T47D (cell line): ENCODE measurements at places on chromosomes 5 and 9.

- no peak for DNase-seq
These were observed 163.9 kb upstream of the DAPK1 start for GRCh38 chr9:87333802-87334201.

DNA sequence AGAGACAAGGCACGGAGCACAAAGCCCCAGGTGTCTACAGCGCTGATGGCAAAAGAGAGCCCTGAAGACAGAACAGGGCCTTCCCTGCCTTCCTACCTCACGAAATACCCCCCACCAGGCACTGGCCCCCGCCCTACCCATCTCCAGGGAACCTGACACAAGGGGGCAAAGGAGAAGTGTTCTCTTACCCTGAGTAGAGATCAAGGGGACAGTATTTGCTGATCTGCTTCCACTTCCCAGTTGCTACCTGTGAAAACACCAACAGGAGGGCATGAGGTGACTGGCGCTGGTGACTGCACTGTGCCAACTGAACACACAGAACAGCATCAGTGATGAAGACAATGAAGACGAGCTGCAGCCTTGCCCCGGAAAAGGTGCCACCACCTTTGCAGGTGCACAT lies 27.4 kb downstream of the IPPK start:
- DNase-seq: no peak

GRCh38 chr9:93020771-93021670 lies 37.5 kb upstream of the SUSD3 start:
- no peak for DNase-seq

DNA sequence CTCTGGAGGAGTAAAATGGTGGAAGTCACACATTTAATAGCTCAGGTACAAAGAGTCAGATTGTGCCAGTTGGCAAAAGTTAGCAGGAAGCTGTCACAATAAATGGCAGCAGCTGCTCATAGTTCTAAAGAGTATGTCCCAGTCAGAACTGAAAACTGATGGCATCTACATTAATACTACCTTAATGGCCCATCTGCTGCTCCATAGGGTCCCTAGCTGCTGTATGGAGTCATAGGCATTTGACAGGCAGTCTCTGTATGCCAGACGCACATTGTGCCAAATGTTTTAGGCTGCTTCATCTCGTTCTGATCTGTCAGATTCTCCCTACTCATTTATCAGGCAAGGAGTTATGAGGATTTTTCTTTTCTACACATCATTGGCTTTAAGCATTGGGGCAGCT lies 515.8 kb upstream of the ARRDC3 start:
- DNase-seq: no peak

GRCh38 chr9:37976714-37977477 lies 73.0 kb upstream of the SLC25A51 start:
- no peak for DNase-seq

- DNase-seq: no peak
These were observed 3.5 kb downstream of the GZMK start for GRCh38 chr5:55027595-55027994.

DNA sequence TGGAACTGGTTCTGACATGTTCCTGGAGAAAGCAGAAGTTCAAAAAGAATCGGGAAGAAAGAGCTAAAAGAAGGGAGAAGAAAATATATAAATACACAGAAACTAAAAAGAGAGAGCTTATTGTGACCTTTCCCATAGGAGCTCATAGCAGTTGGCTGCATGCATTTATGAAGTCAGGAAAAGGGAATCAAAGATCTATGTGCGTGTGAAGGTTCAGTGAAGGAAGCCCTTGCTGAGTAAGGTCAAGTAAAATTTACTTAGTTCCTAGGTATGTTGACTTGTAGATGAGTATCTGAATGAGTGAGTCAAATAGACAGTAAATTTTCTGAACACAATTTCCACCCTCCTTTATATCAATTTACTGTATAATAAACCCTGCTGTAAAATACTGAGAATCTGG lies 632.5 kb downstream of the SLCO4C1 start:
- peak; percentile 49 for DNase-seq

DNA sequence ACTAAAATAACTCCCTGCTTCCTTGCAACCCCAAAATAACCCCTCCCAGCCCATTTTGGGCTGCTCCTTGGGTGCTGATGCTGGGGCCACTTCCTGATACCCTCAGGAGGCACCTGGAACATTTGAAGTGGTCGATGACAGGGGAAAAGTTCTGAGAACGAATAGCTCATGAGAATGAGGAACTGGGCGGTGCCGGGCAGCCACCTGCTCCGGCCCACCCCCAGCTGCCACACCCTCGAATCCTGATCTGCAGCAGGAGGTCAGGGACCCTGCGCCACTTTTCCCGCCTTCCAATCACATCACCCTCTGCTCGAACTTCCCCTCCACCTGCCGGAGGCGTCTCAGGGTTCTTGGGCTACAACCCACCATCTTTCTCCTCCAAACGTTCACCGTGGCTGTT lies 19.7 kb downstream of the HRH2 start:
- no peak for DNase-seq

DNA sequence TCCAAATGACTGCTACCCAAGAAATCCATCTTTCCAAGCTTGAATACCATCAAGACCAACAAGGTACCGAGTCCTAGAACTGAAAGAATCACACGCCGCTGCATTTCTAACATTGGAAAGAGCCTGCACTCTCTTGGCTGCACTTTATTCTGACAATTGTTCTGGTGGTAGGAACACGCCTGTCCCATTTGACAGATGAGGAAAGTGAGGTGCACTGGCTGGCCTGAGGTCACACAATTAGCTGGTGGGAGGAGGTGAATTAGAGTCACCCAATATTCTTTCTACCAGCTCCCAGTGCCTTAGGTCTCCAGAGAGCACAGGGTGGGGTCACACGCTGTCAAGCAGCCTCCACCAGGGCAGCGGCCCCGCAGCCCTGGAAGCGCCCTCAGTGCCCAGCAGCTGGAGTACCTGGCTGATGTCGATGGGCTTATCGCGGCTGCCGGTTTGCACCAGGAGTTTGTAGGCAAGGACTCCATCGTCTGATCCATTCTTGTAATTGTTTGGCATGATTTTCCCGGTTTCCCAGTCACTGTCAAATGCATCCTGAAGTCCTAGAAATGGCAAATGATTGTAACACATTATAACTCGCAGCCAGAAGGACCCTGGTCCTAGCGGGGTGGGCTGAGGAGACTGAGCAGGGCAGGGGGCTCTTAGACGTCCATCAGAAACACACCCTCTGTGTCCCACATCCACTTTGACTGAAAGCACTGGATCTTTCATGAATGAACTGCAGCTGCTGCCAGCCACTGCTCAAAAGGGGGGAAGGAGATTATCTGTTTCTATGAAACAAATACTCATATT lies 55.1 kb downstream of the PTCH1 start:
- no peak for DNase-seq

DNA sequence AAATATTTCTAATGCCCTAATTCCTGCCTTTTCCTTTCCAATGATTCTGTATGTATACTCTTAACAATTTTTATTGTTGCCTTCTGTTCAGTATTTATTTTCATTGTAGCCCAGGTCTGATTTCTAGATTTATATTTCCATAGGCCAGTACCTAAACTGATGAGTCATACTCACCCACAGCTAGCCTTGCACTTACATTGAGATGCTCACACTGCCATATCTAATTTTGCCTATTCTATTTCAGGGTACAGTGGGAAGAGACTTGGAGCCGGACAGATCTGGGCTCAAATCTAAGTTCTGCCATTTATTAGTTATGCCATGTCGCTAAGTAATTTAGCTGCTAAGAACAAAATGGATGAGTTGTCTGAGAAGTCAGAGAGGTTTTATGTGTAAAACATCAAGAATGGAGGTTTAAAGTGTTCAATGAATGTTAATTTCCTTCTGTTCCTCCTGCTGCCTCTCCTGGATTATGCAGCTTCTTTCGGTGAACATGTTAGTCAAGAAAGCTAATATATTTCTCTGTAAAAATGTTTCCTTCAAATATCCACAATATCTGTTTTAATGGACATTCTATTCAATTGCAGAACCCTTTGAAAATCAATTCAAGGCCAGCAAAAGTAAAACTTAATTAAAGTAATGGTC lies 62.3 kb upstream of the CDK5RAP2 start:
- no peak for DNase-seq

- no peak for DNase-seq
These were observed 32.1 kb upstream of the ALDH1A1 start for GRCh38 chr9:72984991-72985390.

GRCh38 chr5:116532762-116533525 lies 41.7 kb downstream of the SEMA6A start:
- no peak for DNase-seq

DNA sequence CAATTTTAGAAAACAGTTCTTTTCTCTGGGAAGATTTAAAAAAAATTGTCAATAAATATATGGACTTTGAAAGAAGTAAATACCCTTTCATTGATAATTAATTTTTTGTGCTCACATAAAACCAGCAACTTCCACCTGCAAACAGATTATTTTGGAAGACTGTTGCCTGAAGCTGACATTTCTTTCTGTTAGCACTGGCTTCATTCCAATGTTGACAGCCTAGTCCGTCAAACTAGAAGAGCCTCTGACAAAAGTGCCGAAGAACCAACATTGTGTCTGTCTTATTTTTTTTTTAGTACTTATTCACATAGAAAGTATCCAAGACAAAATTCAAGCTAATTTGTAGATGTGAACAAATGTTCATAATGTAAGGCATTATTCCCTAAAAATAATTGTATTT lies 108.6 kb upstream of the TMEM161B start:
- DNase-seq: peak; percentile 60

GRCh38 chr5:107864793-107865192 lies 194.1 kb upstream of the EFNA5 start:
- no peak for DNase-seq

- DNase-seq: no peak
These were observed 878 bp upstream of the HMCN2 start for GRCh38 chr9:130264414-130265350.

DNA sequence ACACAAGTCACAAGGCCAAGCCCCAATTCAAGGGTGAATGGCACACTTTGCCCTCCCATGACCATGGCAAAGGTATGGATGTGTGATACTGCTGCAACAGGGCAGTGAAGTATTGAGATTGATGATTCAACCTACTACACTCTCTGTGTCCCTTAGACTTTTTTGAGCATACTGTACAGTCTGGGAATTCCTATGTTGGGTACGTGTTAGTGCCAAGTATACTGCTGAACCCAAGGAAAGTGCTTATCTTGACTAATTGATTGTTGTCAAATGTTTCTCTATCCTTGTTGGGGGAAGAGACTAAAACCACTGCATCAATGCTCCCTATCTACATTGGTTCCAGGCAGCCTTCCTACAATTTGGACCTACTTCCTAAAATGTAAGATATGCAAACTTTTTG lies 93.7 kb downstream of the NDFIP1 start:
- no peak for DNase-seq

DNA sequence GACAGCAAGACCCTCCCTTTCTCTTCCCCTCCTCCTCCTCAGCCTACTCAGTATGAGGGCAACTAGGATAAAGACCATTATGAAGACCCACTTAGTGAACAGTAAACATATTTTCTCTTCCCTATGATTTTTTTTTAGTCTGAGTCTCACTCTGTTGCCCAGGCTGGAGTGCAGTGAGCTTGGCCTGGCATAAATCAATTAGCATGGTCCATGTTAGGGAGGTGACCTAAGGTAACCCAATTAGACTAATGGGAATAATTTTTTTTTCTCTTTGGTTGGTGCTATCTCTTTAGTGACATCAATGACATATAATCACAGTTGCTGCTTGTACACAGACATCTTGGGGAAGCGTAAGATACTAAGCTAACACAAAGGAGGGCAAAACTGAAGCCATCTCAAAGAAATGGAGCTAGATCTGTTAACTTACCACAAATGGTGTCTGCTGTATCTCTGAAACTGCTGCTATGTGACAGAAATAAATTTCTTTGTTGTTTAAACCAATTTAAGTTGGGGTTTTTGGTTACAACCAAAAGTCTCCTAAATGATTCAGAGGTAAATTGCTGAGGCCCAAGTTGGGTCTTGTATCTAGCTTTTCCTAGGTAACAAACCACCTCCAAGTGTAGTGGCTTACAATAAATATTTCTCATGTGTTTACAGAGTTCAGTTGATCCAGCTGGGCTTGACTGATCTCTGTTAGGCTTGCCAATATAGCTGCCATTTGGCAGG lies 13.3 kb downstream of the PKD2L2 start:
- no peak for DNase-seq

GRCh38 chr5:158324236-158324635 lies 465.3 kb upstream of the CLINT1 start:
- DNase-seq: no peak

- DNase-seq: no peak
These were observed 45.0 kb upstream of the PHF2 start for GRCh38 chr9:93531374-93531773.

DNA sequence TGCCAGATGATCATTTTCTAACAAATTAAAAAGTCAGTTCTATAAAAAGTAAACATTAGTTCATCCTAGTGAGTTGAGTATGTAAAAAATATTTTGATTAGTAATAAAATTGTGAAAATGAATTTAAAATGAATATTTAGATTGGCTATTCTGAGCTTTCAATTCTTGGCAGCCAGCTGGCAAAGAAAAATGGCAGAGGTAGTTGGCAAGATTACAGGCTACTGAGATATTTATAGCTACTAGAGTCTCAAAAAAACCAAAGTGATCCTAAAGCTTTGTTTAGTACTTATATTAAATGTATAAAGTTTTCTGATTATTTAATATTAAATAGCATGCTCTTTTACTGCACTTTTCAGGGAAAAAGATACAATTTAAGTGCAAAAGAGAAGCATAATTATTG lies 25.0 kb downstream of the SGTB start:
- no peak for DNase-seq

GRCh38 chr9:81266086-81266485 lies 423.3 kb downstream of the TLE1 start:
- DNase-seq: no peak

GRCh38 chr5:158727771-158728311 lies 371.9 kb downstream of the EBF1 start:
- DNase-seq: no peak

- no peak for DNase-seq
These were observed 9.3 kb downstream of the SFXN1 start for GRCh38 chr5:175487514-175488222.

DNA sequence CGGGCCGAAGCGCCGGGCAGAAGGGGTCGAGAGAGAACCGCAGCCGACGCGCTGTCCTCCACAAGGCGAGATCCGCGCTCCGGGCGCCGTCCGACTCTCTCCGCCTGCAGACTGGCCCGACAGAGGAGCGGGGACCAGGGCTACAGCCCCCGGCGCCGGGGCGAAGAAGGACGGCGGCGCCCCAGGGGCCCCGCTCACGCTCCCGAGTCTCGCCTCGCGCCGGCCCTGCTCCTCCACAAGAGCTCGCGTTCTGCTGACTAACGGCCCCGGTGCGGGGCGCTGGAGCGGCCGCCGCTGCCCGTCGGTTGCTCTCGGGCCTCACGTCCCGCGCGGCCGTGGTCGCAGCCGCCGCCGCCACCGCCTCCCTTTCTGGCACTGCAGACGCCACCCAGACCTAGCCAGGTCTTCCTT lies 338 bp downstream of the ABHD17B start:
- no peak for DNase-seq

GRCh38 chr5:88979726-88980125 lies 96.7 kb upstream of the MEF2C start:
- no peak for DNase-seq

DNA sequence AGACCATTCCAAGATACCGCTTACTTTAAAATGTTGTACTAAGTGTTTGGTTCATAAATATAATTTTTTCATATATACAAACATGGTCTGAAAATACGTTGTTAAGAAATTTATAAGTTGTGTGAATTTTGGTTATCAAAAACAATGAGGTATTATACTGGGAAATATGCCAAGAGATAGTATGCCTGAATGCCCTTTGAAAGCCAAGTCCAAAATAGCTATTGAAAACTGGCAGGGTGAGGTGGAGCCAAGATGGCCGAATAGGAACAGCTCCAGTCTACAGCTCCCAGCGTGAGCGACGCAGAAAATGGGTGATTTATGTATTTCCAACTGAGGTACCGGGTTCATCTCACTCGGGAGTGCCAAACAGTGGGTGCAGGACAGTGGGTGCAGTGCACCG lies 533.5 kb downstream of the ZNF608 start:
- DNase-seq: no peak
